Stimulated activated CD4-positive, alpha-beta T cell treated with anti-CD3 and anti-CD28 coated beads, TNF-alpha, amount 100 ng/mL, for 24 hours (primary cell): ENCODE measurements at places on chromosomes 16 and 17.
A peak's percentile ranks its signal among the peaks of the same experiment; 100 is the strongest.

GRCh38 chr17:69523244-69523861 is 108.9 kb downstream of the MAP2K6 start:
- no peak for DNase-seq

DNA sequence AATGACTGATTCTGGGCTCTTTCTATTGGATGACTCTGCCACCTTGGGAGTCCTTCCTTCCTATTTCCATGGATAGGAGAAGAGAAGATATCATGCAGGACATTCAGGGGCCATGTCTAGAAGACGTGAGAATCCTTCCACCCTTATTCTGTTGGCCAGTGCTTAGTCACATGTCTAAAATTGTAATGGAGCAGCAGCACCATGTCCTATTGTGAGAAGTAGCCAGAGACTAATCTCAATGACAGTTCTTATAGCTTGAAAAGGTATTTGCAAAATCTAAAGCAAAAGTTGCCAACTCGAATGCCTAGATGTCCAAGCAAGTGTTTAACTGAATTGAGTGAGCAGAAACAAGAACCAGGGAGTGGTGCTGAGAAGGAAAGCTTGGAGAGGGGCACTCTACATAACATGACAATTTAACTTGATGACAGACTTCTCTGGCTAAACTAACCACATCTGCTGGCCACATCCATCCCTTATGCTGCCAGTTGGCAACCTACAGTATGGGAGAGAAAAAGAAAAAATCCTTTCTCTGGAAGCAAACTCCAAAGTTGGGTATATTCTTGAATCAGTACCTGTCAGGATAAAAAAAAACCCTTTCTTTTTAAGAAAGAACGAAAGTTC is 225.7 kb downstream of the CDH13 start:
- DNase-seq: no peak

GRCh38 chr16:74729783-74730683 is 29.4 kb upstream of the MLKL start:
- no peak for DNase-seq

DNA sequence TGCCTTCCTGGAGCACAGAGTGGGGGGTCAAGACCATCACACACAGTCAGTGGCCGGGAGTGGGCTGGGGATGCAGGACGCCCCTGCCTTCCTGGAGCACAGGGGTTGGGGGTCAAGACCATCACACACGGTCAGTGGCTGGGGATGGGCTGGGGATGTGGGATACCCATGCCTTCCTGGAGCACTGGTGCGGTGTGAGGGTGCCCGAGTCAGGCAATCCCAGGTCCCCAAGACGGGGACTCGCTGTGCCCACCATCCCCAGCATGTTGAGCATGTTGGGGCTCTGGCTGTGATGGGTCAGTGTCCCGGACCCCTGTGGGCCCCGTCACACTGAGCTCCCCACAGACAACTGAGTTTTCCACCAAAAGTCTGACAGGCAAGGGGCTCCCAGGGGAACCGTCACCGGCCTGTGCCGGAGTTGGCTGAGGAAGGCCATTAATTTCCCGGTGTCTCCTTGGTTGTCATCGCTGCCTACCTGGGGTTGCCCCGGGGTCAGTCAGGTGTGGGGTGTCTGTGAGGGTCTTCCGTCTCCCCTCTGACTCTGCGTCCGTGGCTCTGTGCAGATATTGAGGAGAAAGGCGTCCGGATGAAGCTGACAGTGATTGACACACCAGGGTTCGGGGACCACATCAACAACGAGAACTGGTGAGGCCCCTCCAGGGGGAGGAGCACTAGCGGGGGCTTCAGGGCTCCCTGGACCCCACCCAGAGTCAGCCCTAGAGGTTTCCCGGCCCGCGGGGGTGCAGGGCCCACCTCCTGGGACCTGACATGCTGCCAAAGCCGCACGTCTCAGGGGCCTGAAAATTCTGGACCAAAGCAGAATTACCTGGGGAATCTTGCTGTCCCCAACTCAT is 347.1 kb downstream of the SEC14L1 start:
- no peak for DNase-seq

- DNase-seq: no peak
These were observed 9.1 kb downstream of the TFAP4 start for GRCh38 chr16:4263504-4264436.

- peak; percentile 85 for DNase-seq
These were observed 15.3 kb downstream of the KSR1 start for GRCh38 chr17:27471321-27472269.

GRCh38 chr17:48100591-48101011 is 677 bp downstream of the CBX1 start:
- no peak for DNase-seq

DNA sequence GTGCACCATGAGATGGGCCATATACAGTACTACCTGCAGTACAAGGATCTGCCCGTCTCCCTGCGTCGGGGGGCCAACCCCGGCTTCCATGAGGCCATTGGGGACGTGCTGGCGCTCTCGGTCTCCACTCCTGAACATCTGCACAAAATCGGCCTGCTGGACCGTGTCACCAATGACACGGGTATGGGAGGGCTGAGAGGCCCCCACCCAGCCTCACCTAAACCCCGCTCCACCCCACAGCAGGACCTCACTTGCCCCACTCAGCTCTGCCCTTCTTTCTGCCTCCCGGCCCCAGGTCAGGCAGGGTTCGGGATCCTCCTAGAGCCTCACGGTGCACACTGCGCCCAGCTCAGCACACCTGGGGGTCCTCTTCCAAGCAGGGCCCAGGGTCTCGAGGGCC is 5.6 kb downstream of the ACE start:
- DNase-seq: no peak

GRCh38 chr17:1931844-1932579 is 93.1 kb downstream of the RTN4RL1 start:
- DNase-seq: no peak

DNA sequence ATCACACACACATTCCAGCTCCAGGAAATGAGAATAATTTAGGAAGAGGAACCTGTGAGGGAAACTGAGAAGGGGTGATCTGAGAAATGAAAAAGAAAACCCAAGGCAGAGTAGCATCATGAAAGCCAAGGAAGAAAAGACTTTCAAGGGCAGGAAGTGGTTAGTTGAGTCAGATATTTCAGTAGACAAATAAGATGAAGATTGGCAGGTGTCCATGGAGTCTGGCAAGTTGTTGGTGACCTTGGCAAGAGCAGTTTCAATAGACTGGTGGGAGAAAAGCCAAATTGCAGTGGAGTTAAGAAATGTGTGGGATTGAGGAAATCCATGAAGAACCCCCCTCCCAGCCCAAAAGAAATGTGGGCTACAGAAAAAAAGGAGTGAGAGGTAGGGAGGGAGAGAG is 10.7 kb downstream of the GNAO1 start:
- DNase-seq: no peak

DNA sequence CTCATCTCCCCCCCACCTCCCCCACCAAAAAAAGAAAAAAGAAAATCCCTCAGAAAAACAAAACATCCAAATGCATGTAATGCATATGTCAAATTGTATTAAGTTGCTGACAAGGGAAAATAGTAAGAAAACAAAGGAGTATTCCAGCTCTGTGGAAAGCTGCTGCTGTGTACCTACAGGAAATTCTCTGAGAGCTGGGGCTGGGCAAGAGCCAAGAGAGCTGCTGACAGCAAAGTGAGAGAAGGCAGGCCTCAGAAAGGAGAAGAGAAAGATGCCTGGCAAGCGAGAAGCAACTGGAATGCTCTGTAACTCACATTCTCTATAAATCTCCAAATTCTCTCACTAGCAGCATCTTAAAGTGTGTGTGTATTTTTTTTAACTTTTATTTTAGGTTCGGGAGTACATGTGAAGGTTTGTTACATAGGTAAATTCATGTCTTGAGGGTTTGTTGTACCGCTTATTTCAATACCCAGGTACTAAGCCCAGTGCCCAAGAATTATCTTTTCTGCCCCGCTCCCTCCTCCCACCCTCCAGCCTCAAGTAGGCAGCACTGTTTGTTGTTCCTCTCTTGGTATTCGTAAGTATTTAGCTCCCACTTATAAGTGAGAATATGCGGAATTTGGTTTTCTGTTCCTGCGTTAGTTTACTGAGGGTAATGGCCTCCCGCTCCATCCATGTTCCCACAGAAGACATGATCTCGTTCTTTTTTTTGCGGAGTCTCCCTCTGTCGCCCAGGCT is 24.4 kb downstream of the CNTROB start:
- DNase-seq: no peak

DNA sequence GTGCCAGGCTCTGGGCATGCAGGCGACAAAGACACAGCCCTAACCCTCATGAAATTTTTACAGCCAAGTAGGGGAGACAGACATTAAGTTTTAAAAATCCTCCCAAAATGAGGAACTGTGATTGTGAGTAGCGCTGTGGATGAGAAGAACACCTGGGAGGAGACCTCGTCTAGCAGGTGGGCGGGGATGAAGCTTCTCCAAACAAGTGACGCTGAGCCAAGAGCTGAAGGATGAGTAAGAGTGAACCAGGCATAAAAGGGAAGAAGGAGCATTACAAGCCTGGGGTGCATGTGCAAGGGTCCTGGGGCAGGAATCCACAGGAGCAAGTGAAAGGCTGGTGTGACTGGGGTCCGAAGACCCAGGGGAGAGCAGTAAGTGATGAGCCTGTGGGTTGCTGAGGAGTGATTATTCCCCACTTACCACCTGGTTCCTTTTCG is 149.4 kb upstream of the HS3ST2 start:
- DNase-seq: no peak

GRCh38 chr17:41520821-41521521 is 2.3 kb upstream of the KRT15 start:
- no peak for DNase-seq

GRCh38 chr17:28530250-28530649 is 22.2 kb downstream of the UNC119 start:
- DNase-seq: no peak

GRCh38 chr16:48271728-48272127 is 24.4 kb upstream of the ABCC11 start:
- no peak for DNase-seq

DNA sequence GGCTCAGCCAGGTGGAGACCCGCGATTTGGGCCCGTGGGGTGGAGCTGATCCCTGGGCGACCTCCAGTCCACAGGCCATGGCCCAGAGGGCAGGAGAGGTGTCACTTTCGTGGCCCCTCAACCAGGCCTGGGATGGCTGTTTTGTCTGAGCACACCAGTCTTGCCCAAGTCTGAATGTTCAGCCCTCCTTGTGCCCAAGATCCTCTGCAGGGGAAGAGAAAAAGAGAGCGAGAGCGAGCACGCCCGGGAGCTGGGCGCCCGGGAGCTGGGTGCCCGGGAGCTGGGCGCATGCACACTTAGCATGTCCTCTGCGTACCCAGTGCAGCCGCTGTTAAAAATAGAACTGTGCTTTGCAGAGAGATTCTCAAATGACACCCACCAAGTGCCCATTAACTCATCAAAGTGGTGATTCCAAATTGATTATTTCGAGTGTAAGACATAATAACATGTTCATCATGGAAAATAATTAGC is 403.3 kb upstream of the TNRC6C start:
- no peak for DNase-seq

- no peak for DNase-seq
These were observed 80.0 kb downstream of the CPPED1 start for GRCh38 chr16:12723681-12724080.

- no peak for DNase-seq
These were observed 2.6 kb downstream of the CACNA1H start for GRCh38 chr16:1155353-1156054.

GRCh38 chr17:6439951-6440350 is 4.3 kb upstream of the PIMREG start:
- DNase-seq: no peak

- DNase-seq: no peak
These were observed 11.9 kb downstream of the PITPNC1 start for GRCh38 chr17:67388986-67389385.

GRCh38 chr16:24748242-24748641 is 18.8 kb downstream of the TNRC6A start:
- DNase-seq: no peak

DNA sequence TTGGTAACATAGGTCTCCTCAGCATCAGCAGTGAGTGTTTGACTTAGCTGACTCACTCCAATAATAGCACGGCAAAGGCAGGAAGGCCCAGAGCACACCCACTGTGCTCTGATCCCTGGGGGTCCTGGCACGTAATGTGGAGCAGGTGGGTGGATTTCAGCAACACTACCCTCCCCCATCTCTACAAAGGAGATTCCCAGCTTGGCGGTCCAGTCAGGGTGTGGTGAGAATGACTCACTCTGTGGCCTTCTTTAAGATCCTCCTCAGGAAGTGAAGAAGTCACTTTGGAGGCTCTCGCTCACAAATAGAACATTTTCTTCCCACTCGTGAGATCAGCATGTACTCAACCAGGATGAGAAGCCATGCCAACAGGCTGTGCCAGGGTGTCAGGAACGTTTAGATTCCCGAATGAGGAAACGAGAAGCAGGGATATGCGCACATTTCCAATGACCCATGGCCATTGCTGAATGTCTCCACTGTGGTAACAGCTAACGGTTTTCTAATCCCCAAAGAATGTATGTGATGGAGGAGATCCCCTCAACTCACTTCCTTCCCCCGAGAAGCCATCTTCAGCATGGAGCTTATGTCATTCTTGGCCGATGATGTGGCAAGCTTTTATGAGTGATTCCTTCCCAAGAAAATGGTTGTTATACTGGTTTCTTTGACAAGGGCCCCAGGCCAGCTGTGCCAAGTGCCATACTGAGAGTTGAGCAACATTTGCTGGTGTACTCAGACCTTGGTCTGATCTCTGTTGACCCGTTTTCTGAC is 365.2 kb downstream of the C16orf95 start:
- no peak for DNase-seq

DNA sequence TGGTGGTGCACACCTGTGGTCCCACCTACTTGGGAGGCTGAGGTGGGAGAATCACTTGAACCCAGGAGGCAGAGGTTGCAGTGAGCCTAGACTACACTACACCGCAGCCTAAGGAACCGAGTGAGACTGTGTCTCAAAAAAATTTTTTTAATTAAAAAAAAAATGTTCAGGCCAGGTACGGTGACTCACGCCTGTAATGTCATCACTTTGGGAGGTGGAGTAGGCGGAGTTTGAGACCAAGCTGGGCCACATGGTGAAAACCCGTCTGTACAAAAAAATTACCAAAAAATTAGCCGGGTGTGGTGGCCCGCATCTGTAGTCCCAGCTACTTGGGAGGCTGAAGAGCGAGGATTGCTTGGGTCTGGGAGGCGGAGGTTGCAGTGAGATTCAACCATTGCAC is 3.6 kb upstream of the FAM222B start:
- DNase-seq: no peak
